ENCODE measurements at places on chromosomes 1 and 21.

DNA sequence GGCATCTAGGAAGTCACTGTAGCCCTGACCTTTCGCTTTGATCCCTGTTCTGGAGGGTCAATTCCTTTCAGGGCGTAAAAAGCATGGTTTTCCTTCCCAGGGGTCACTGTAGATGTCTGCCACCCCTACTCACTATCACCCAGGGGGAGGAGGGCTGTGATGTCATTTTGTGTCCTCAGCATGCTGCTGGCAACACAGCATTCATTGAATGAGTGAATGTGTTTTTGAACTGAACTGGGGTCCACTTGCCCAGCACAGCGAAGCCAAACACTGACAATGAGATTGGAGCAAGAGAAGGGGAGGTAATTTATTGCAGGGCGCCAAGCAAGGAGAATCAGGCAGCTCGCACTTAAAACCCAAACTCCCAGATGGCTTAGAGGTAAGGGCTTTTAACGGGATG lies 78.2 kb upstream of the PGBD5 start:
- H3K27ac ChIP-seq: no peak overlapping the region
- peaks cover 38% of the 10 kb centered on the region for H3K27me3 ChIP-seq
- peaks cover 1% of the 10 kb centered on the region for H3K36me3 ChIP-seq
- DNase-seq: no peak
- no peak overlapping the region for H3K4me3 ChIP-seq

GRCh38 chr21:35663856-35664606 lies 396.3 kb downstream of the SETD4 start:
- no peak overlapping the region for H3K4me3 ChIP-seq
- no peaks in the 10 kb centered on the region for H3K36me3 ChIP-seq
- H3K27me3 ChIP-seq: peaks cover 52% of the 10 kb centered on the region
- no peak for DNase-seq
- H3K27ac ChIP-seq: no peak overlapping the region

DNA sequence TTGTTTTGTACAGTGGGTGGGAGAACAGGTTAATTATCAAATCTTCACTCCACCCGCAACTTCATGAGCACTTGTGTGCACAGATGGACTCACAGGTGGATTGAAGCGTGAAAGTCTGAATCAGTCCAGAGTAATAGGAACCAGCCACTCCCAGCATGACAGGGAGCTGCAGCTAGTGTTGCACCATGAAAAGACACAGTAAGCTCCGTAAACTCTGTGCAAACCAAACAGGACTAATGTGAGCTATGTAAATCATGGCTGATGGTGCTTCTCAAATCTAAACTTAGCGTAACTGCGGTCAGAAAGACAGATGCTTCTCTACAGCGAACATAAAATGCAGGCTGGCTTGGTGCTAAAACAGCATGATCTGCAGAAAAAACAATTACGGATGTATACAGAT lies 114.4 kb downstream of the CENPF start:
- H3K4me3 ChIP-seq: no peak overlapping the region
- no peaks in the 10 kb centered on the region for H3K4me1 ChIP-seq
- peaks cover 7% of the 10 kb centered on the region for H3K27me3 ChIP-seq
- DNase-seq: no peak
- H3K27ac ChIP-seq: no peak overlapping the region

DNA sequence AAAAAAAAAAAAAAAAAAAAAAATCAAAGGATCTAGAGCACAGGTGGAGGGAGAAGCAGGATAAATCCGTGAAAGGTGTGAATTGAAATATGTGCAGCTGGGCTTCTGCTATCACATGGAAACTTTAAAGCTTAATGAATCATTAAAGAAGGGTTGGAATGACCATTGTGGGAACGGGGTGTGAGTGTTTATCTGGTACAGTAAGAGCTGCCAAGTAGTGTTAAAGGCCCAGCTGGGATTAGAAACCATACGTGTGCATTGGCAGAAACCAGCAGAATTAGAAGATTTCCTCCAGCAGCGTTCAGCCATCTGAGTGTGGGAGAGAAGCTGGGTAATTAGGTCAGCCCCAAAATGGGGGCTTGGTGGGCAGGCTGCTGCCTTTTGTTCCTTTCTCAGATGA lies 13.5 kb downstream of the FALEC start:
- H3K36me3 ChIP-seq: no peaks in the 10 kb centered on the region
- H3K4me3 ChIP-seq: no peak overlapping the region
- no peak overlapping the region for H3K27ac ChIP-seq
- DNase-seq: no peak
- no peaks in the 10 kb centered on the region for H3K27me3 ChIP-seq

DNA sequence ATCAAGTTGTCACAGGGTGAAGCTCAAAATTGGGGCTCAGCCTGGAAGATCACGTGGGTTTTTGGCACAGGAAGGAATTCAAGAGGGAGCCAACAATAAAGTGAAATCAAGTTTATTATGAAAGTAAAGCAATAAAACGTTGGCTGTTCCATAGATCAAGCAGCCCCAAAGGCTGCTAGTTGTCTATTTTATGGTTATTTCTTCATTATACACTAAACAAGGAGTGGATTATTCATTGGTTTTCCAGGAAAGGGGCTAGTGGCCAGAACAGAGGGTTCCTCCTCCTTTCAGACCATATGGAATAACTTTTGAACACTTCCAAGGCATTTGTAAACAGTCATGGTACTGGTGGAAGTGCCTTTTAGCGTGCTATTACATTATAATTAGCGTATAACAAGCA lies 723.5 kb upstream of the ADAMTS5 start:
- DNase-seq: no peak
- H3K4me1 ChIP-seq: no peaks in the 10 kb centered on the region
- H3K4me3 ChIP-seq: no peak overlapping the region
- no peaks in the 10 kb centered on the region for H3K27me3 ChIP-seq
- no peaks in the 10 kb centered on the region for H3K36me3 ChIP-seq

DNA sequence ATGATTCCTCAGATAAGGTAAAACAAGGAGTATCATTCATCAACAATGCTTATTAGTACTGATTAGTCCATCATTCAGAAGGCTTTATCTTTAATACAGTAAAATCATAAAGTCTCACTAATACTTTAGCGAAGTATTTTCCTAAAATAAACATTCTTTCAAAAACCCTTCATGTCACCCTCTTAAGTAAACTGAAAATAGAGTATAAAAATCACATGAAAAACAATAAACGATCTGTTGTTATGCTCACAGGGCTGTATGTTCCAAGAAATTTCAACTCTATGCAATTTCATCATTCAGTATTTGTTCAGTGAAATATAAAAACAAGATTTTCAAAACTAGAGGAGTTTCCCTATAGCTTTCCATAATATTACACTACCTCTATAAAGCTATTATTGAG lies 102.0 kb downstream of the DENND1B start:
- no peak overlapping the region for H3K27ac ChIP-seq
- no peak for DNase-seq
- H3K4me1 ChIP-seq: peaks cover 6% of the 10 kb centered on the region
- no peak overlapping the region for H3K4me3 ChIP-seq

DNA sequence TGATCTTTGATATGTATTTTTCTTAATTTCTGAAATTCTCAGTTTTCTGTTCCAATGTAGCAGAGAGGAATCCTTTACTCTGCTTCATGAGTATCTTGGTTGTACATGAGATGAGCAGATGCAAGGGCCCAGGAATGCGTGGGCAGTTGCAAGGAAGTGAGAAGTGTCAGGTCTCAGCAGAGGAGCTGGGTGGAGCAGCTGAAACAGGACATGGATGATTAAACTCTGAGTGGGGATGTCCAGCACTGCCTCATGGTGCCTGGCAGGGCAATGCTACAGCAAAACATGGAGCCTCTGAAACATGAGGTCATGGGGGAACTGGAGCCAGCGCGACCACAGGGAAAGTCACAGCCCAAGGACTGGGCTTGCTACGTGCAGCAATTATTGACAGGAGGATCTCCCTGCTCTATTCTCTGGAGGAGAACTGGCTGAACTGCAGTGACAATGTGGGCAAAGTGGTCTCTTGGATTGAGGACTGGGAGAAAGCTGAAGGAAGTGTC lies 48.4 kb downstream of the COLGALT2 start:
- H3K27me3 ChIP-seq: peaks cover 20% of the 10 kb centered on the region
- peak; percentile 45 for DNase-seq
- peak overlapping the region; percentile 42 for H3K4me3 ChIP-seq
- H3K4me1 ChIP-seq: peaks cover 20% of the 10 kb centered on the region
- H3K27ac ChIP-seq: peak overlapping the region; percentile 78

GRCh38 chr1:245988393-245989078 lies 518.5 kb downstream of the SMYD3 start:
- no peaks in the 10 kb centered on the region for H3K27me3 ChIP-seq
- no peaks in the 10 kb centered on the region for H3K36me3 ChIP-seq
- DNase-seq: no peak
- H3K4me3 ChIP-seq: no peak overlapping the region

DNA sequence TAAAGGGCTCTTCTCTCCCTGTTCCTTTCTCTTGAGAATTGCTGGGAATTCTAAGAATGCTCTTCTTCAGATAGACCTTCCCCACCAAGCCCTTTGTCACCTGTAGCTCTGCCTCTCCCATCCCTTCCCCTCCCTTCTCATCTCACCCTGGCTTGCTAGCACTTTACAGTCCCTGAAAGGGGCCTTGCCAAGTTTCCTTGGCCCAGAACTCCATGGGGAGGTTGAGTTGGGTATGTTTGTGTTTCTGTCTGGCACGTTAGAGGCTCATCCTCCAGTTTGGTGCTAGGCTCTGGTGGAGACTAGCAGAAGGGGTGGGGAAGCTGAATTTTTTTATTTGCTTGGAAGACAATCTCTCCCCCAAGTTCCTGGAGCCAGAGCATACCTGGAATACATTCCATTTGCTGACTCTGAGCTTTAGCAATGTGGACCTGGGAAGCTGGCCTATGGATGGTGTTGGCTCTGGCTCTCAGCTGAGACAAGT lies 4.9 kb downstream of the CGN start:
- DNase-seq: no peak
- no peaks in the 10 kb centered on the region for H3K27me3 ChIP-seq
- H3K27ac ChIP-seq: no peak overlapping the region
- H3K4me3 ChIP-seq: no peak overlapping the region
- no peaks in the 10 kb centered on the region for H3K36me3 ChIP-seq

DNA sequence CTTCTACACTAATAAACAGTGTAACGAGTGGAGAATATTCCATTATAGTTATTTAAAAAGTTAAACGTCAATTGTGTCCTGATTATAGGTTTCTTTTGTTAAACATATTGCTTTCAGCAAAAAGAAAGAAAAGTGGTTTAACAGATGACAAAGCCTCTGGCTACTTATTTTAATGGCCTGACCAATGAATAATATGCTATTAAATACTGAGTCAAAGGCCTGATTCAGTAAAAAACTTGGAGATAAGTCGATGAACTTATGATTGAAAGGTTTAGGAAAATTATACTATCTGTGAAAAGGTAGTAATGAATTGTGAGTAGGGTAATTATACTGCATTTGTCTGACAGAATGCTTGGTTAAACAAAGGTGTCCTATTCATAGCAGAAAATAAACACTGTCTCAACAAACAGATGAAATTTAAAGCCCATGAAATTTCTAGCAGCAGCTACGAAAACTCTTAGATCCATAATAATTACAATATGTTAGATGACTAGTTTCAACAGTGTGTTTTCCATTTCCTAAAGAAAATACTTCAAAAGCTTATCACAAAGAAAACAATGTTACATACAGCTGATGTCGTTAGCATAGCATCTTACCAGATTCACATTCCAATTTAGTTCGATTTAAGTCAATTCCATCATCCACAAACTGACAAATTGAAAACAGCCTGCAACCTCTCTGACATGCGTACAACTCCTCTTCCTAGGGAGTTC lies 6.2 kb downstream of the TMEM59 start:
- H3K27me3 ChIP-seq: no peaks in the 10 kb centered on the region
- H3K4me1 ChIP-seq: peaks cover 27% of the 10 kb centered on the region
- no peak for DNase-seq
- H3K4me3 ChIP-seq: no peak overlapping the region
- H3K36me3 ChIP-seq: peaks cover 19% of the 10 kb centered on the region
- H3K27ac ChIP-seq: peak overlapping the region; percentile 76

DNA sequence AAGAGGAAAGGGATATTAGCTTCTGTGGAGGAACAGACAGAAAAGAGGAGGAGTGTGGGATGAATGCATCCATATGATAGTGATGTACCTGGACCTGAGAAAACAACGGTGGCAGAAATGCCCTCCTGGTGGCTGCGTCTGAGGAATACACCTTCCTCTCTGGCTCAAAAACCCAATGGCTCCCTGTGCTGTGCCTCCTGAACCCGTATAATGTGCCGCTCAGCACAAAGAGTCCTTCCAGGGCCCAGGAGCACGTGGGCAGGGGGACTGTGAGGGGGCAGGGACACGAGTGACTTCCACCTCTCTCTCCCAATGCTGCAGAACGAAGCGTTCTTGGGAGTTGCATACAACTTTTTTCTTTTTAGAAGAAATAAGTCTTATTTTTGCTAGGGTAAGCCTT lies 31.2 kb downstream of the IRF2BP2 start:
- no peak for DNase-seq
- H3K27ac ChIP-seq: no peak overlapping the region
- H3K4me3 ChIP-seq: no peak overlapping the region
- peaks cover 11% of the 10 kb centered on the region for H3K27me3 ChIP-seq

GRCh38 chr1:164452549-164452948 lies 106.4 kb upstream of the PBX1 start:
- no peak overlapping the region for H3K4me3 ChIP-seq
- no peaks in the 10 kb centered on the region for H3K36me3 ChIP-seq
- H3K27ac ChIP-seq: no peak overlapping the region
- H3K4me1 ChIP-seq: no peaks in the 10 kb centered on the region

- H3K4me3 ChIP-seq: no peak overlapping the region
- no peaks in the 10 kb centered on the region for H3K27me3 ChIP-seq
- DNase-seq: no peak
- H3K4me1 ChIP-seq: no peaks in the 10 kb centered on the region
Observed at GRCh38 chr1:117886101-117886795, 43.2 kb downstream of the GDAP2 start.

GRCh38 chr1:160743266-160743665 lies 4.2 kb downstream of the SLAMF7 start:
- H3K27ac ChIP-seq: peak overlapping the region; percentile 71
- no peaks in the 10 kb centered on the region for H3K27me3 ChIP-seq
- peaks cover 96% of the 10 kb centered on the region for H3K4me1 ChIP-seq
- H3K36me3 ChIP-seq: no peaks in the 10 kb centered on the region
- DNase-seq: no peak

DNA sequence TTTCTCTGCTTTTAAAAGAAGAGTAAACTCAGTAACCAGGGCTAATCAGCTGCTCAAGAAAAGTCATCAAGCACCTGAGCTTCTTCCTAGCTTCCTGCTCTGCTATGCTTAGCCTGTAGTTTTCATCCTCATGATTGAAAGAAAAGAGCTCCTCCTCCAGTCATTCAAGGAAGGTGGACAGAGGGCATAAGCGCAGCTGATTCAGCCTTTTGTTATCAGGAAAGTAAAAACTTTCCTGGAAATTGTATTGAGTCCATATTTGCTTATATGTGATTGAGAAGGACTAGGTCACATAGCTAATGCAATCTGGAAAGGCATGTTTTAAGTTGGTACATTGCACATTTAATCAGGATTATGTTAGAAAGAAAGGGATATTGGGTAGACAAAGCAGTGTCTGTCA lies 8.5 kb upstream of the BACH1 start:
- no peak overlapping the region for H3K4me3 ChIP-seq
- no peak for DNase-seq
- H3K36me3 ChIP-seq: no peaks in the 10 kb centered on the region
- H3K27ac ChIP-seq: no peak overlapping the region
- H3K4me1 ChIP-seq: peaks cover 30% of the 10 kb centered on the region
- H3K27me3 ChIP-seq: peaks cover 13% of the 10 kb centered on the region

GRCh38 chr1:232704694-232705680 lies 75.1 kb upstream of the SIPA1L2 start:
- H3K27me3 ChIP-seq: peaks cover 14% of the 10 kb centered on the region
- no peak for DNase-seq
- peaks cover 11% of the 10 kb centered on the region for H3K4me1 ChIP-seq
- no peak overlapping the region for H3K4me3 ChIP-seq
- H3K27ac ChIP-seq: no peak overlapping the region

GRCh38 chr1:188006354-188006753 lies 1177.6 kb downstream of the PLA2G4A start:
- no peaks in the 10 kb centered on the region for H3K27me3 ChIP-seq
- H3K4me1 ChIP-seq: no peaks in the 10 kb centered on the region
- no peak for DNase-seq
- no peak overlapping the region for H3K27ac ChIP-seq
- no peak overlapping the region for H3K4me3 ChIP-seq
- H3K36me3 ChIP-seq: no peaks in the 10 kb centered on the region

All from activated T-cell treated with anti-CD3 and anti-CD28 coated beads, Interleukin-2, amount 50 U/mL, for 72 hours (primary cell).